Dorsolateral prefrontal cortex (tissue), 122 donors: ENCODE measurements at places on chromosomes 1 and 21. TPM values are rescaled to one million over a fixed set of nuclear protein-coding genes. Genes with fewer than 3 reads are reported as not detected.

DNA sequence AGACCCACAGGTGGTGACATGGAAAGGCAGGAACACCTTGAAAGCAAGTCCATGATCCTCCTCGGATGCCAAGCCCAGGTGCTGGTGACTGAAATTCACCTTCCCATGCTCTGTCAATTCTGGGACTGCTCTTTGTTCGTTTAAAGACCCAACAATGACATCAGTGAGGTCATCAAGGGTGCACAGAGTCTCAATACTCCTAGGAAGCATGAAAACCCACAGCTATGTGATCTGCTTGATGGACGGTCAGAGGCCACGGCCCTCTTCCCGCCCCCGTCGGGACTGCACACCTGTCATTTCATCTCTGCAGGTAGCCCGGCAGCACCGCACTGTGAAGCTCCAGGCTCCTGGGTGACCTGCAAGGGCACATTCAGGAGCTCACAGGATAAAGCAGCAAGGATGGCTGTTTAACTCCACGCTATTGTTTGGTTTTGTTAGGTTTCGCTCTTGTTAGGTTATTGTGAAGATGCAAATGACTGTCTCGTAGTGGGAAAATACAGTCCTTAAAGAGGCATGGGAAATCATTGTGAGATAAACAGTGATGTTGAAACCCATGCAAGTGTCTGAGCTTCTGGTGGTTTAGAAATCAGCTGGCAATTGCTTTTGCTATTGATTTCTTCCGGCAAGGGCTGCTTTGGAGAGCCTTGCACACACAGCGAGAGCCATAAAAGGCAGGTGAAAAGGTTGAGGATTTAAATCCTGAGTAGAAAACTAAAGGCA is 124.8 kb upstream of the AJAP1 start:
- DNase-seq = no peak

DNA sequence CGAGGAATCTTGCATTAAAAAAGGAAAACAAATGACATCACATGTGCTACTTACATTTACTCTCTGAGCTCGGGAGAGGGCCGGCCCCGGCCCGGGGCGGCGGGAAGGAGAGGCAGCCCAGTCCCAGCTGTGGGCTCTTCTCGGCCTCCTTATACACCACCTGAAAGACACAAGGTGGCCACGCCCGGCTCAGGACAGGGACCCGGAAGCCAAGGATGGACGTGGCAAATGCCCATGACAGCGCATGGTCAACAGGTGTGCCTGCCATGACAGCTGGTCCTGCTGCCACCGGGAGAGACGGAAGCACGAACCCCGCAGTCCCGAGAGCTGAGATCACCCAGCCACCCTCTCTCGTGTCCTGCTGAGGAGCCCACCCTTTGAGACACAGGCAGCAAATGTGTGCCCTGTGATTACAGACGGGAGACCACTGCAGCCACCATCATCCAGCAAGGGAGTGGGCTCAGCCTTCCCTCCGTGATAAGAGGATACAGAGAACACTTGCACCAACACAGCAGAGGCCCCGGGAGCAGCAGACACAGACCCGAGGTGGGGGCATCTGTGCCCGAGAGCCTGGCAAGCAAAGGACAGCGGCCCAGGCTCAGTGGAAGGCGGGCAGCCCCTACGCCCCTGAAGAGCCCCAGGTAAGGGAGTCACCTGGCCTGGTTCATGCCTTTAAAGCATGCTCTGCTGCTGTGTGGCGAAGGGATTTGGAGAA is 8.7 kb downstream of the TPRG1L start:
- DNase-seq = no peak

DNA sequence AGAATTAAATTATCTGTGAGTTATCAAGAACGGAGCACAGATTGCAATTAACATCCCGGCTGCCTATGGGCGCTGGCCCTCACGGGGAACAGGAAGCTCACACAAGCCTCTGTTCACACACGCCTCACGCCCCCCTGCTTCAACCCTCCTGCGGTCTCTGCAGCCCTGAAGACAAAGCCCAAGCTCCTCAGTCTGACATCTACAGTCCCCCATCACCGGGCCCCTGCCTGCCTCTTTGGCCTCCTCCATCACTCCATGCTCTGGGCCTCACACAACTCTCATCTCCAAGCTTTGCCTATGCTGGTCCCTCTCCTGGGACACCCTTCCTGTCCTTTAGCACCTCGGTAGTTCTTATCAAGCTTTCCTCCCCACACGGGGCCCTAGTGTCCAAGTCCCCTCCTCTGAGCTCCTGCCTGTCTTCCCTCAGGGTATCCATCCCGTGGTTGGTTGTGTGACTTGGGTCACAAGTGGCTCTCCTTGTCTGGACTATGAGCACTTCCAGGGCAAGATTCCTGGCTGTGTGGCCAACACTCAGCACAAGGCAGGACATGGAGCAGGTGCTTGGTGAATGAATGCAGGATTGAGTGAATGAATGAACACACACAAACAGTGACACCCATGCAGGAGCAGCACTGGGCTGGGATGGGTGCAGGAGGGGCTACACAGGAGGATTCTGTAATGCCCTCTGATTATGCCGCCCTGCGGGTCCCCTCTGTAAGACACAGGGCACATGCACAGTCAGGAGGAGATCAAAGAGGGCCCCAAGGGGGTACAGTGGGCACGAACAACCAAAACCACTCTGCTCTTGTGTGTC is 116.1 kb downstream of the DMRTB1 start:
- DNase-seq = no peak

DNA sequence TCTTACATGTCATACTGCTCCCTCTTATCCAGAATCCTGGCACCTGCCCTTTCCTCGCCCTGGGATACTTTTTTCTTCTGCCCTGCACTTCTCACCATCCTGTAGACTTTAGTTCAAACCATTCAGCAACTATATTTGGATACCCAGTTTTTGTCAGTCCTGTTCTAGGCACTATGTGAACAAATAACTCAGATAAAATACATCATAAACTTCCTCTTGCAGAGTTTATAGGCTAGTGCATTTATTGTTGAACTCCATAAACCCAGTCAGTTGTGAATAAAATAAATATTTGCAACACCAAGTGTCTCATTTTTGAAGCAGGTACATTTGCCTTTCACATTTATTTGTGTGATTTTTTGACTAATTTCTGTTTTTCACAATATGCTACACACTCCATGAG is 4.3 kb downstream of the LYPLAL1 start:
- no peak for DNase-seq

- DNase-seq = no peak
Measured at GRCh38 chr1:91856996-91857395, 29.0 kb downstream of the TGFBR3 start.

DNA sequence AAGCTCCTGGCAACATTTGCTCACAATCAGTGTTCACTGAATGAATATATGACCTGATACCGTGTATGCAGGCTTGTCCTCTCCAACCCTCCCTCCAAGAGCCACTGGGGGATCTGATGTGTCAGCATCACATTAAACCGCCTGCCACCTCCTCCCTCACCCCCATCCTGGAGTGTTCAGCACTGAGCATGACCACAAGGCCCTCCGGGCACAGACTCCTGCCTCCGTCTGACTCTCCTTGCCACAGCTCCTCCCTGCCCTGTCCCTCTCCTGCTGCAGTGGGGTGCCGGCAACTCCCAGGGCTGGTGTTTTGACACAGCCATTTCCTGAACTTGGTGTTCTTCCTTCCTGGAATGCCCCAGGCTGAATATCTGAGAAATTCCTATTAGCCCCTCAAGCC is 136.7 kb downstream of the FCRL5 start:
- no peak for DNase-seq

DNA sequence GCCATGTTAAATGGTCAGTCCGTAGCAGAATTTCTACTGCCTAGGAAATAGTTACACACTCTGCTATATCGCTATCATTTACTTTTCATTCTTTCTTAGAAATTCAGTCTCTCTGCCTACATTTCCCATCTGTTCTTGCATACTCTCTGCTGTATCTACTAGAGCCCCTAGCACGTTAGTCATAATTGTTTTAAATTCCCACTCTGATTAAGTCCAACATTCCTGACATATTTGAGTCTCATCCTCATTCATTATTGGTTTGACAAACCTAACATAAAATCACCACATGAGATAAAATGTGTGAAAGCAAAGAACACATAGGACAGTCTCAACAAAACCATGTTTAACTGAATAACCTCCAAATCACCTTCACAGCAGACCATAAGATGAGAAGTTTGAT is 513.6 kb downstream of the PLPP3 start:
- no peak for DNase-seq

GRCh38 chr1:6727535-6727934 is 25.9 kb upstream of the DNAJC11 start:
- no peak for DNase-seq

GRCh38 chr1:30889511-30889910 is 19.0 kb downstream of the SDC3 start:
- no peak for DNase-seq

DNA sequence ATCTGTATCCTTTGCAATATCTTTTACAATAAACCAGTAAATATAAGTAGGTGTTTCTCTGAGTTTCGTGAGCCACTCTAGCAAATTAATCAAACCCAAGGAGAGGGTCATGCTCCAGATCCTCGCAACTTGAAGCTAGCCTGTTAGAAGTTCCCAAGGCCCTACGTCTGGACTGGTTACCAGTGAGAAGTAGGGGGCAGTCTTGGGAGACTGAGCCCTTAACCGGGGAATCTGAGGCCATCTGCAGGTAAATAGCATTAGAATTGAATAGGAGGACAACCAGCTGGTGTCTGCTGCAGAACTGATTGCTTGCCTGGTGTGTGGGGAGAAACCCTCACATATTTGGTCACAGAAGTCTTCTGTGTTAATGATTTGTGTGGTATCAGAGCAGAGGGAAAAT is 190.5 kb downstream of the RYR2 start:
- no peak for DNase-seq

ADORA1 gene
- 54.4 TPM for total RNA-seq

EXTL1 gene
- 42.5 TPM for total RNA-seq

TMPRSS2 gene
- total RNA-seq = not detected

ERVH48-1 gene
- not detected for total RNA-seq

BCAN gene
- total RNA-seq = 237 TPM
